ENCODE measurements at places on chromosomes 1 and 21.
A peak's percentile ranks its signal among the peaks of the same experiment; 100 is the strongest.

DNA sequence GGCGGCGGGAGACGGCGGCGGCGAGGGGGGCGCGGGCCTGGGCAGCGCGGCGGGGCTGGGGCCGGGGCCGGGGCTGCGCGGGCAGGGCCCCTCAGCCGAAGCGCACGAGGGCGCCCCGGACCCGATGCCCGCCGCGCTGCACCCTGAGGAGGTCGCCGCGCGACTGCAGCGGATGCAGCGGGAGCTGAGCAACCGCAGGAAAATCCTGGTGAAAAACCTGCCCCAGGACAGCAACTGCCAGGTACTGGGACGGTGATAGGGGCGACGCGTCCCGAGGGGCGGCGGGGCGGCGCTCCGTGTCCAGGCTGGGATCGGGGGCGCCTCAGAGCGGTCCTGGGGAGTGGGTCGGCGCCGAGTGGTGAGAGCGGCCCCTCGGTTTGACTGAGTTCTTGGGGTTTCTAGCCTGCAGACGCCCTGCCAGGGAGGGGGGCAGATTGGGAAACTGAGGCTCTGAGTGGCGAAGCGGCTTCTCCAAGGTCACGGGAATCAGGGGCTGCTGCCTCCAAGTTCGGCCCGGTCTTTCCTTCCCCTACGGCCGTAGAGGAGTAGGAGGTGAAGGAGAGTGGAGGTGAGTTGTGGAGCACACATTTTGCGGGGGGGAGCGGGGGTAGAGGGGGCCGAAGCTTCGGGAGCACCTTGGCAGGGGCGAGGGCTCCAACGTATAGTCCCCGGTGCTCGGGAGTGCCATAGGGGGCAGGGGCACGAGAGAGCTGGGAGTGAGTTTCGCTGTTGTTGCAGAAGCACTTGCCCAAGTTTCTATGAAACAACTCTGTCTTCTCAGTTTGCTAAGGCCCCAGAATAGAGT lies 508 bp downstream of the RAVER2 start:
- DNase-seq, result peak; percentile 23

- DNase-seq, result no peak
Measured at GRCh38 chr1:174225499-174226204, 66.3 kb downstream of the RABGAP1L start.

DNA sequence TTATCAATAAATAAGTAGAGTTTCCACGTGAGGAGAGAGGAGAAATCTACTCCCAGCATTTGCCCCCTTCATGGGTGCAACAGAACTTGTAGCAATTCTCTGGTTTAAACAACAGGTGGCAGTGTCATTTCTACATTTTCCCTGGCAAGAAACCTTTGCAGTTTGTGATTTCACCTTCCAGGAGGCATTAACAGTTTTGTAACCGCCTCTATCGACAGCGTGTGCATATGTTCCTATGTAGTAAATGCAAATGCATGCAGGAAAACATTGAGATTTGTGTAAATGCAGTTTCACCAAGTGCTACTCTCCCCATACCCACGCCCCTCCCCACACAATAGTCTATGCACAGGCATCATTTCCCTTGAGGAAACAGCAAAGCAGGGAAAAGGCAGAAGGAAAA lies 494.7 kb downstream of the SMYD3 start:
- peak; percentile 17 for DNase-seq

- no peak for DNase-seq
Measured at GRCh38 chr1:30600706-30601105, 122.7 kb downstream of the MATN1 start.

DNA sequence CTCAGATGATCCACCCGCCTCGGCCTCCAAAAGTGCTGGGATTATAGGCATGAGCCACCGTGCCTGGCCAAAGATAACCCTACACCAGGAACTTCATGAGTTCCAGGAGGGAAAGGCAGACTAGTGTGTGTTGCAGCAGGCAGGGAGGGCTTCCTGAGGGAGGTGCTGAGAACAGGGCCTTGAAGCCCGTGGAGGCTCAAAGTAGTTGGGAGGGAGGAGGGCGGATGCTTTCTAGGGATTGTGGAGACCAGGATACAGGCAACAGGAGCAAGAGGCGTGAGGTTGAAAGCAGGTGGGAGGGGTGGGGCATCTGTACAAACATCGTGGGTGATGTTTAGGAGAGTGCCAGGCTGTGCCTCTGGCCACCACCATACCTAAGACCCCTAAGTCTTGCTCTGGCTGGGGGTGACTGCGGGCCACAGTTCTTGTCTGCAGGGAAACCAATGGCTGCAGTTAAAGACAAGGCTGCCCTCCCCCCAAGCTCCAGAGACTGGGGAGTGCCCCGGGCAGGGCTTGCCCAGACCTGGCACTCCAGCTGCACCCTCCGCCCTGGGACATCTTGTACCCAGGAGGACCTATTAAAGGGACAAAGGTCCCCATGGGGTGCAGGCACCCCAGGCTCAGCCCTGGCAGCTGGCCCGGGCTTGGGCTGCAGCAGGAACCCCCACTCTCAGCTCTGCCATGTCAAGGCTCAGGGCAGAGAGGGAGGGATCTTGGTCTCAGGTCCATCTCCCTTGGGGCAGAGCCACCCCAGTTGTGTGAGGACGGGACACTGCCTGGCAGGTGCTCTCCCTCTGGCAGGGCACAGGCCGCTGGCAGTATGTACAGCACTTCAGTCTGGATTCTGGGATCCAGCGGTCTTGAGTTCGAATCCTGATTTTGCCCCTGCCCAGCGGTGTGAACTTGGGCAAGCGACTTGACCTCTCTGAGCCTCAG lies 22.1 kb upstream of the CASZ1 start:
- no peak for DNase-seq

DNA sequence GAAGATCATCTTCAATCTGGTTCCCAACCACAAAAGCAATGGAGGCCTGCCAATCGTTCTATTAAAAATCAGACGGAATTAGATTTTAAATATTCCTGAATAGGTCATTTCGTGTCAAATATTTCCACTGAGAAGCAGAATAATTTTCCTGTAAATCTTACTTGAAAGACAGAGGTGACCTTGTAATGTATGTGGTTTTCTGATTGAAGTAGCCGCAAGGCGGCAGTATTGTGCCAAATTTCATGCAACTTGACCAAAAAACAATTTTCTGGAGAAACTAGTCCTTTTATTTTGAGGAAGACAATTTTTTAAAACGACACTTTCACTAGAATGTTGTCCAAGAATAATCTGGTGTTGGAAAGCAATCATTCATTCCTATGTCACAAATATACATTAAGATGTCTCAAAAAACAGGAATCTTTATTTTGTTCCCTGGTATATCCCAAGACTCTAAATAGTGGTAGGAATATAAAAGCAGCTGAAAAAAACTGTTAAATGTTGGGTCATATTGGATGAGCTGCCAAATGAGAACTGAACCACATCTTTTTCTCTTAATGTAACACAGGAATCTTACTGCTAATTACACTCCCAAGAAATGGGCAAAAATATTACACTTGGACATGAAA lies 33.6 kb downstream of the SPAG17 start:
- peak; percentile 57 for DNase-seq

GRCh38 chr1:37865348-37866120 lies 6.1 kb upstream of the MTF1 start:
- peak; percentile 45 for DNase-seq

GRCh38 chr1:43786201-43786958 lies 79.0 kb downstream of the ST3GAL3 start:
- no peak for DNase-seq

DNA sequence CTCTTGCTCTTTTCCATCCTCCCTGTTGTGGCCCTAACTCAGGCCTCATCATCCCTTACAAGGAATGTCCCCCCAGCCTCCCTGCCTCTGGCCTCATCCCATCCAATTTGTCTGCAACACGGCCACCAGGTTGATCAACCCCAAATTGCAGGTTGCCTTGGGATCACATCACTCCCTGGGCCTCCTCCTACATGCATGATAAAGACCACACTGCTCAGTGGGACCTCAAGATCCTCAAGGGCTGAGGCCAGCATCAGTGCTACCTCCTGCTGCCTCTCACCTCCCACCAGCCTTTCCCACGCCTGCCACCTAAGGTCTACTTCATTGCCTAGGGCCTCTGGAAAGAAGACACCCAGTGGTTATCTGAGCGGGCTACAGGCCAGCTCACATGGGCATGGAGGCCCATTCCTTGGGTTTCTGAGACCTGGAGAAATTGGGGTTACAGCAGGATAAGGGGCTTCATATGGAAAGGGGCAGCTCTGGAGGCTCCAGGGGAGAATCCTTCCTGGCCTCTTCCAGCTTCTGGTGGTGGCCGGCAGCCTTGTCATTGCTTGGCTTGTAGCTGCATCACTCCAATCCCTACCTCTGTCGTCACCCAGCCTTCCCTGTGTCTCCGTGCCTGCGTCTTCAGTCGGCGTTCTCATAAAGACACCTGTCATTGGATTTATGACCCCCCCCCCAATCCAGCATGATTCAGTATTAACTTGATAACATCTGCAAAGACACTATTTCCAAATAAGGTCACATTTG lies 60.5 kb downstream of the KLHDC7A start:
- DNase-seq, result no peak

GRCh38 chr1:47231301-47232186 lies 481 bp downstream of the TAL1 start:
- peak; percentile 20 for DNase-seq

DNA sequence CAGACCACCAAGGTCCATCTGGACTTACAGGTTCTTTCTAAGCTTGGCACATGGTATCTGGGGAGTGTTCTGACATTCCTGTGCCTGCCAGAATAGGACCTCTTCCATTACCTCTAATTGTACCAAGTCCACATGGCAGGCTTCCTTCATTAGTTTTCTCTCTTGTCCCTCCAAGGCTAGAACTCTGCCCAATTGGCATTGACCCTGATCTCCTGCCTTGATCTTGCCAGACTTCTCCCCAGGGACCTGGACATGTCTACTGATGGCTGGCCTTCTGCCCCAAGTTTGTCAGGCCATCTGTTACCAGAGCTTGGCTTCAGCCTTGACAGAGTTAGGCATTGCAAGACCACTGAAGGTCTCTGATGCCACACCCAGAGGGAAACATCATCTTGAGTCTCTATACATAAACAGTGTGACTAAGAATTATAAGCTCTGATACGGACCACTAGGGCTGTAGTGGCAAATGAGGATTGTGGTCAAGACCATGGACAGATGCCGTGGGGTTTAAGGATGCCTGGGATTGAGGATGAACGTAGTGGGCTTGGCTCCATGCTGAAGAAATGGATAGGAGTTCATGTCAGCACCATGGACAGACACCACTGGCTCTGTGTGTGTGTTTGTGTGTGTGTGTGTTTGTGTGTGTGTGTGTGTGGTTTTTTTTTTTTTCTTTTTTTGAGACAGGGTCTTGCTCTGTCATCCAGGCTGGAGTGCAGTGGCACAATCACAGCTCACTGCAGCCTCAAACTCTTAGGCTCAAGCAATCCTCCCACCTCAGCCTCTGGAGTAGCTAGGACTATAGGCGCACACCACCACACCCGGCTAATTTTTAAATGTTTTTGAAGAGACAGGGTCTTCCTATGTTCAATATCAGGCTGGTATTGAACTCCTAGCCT lies 19.5 kb upstream of the PSMB2 start:
- peak; percentile 4 for DNase-seq

DNA sequence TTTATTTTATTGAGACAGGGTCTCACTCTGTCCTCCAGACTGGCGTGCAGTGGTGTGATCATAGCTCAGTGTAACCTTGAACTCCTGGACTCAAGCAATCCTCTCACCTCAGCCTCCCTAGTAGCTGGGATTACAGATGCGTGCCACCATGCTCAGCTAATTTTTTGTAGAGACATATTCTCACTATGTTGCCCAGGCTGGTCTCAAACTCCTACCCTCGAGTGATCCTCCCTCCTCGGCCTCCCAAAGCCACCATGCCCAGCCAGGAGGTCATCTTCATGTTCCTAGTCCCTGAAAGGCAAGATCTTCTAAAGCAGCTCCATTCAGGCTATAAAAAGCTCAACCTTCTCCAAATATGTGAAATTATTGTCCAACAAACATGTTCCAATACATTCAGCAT lies 53.9 kb downstream of the TOR1AIP2 start:
- DNase-seq, result no peak

DNA sequence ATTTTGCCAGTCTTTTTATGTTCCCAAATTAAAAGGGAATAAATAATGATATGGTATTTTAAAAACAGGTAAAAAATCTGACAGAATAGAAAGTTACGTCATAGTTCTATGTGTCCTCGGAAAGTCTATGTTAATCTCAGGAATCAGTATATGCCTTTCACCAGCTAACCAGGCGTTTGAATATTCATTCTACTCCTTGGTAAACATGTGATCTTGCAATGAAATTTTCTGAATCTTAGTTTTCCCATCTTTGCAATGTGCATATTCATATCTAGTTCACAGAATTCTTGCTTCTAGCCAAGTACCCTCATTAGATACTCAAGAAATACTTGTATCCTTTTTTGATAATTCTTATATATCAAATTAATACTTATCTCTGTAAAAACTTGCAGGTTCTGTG lies 179.4 kb downstream of the ZP4 start:
- no peak for DNase-seq

DNA sequence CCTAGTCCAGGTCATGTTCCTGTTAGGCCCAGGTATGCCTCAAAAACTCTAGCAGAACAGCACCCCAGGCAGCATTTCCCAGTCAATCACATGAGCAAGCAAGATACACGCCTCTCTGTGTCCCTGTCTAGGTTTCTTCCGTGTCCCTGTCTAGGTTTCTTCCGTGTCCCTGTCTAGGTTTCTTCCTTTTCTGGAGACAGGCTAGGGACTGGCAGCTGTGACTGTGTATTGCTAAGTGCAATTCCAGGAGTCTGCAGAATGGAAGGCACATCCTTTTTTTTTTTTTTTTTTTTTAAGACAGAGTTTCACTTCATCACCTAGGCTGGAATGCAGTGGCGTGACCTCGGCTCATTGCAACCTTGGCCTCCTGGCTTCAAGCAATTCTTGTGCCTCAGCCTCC lies 77.6 kb downstream of the SETD4 start:
- DNase-seq, result no peak

- DNase-seq, result no peak
Measured at GRCh38 chr1:96519851-96520578, 201.6 kb upstream of the PTBP2 start.

GRCh38 chr1:211196880-211197279 lies 62.3 kb upstream of the RCOR3 start:
- DNase-seq, result no peak

DNA sequence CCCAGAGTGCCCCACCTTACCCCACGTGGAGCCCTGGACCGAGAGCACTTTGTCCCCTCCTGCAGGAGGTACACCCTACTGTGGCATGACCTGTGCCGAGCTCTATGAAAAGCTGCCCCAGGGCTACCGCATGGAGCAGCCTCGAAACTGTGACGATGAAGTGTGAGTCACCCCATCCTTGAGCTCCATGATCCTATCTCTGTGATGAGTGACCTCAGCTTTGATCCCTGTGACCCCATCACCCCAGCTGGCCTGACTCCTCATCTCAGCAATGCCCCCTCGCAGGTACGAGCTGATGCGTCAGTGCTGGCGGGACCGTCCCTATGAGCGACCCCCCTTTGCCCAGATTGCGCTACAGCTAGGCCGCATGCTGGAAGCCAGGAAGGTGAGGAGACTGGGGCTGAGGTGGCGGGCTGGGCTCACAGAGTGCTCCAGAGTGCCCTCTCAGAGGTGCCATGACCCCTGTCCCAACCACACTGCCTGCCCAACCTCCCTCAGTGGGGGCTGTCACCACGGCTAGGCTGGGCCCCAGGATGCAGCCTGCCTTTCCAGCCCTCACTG lies 16.2 kb upstream of the MPL start:
- no peak for DNase-seq
